ENCODE measurements at places on chromosomes 4 and X.

DNA sequence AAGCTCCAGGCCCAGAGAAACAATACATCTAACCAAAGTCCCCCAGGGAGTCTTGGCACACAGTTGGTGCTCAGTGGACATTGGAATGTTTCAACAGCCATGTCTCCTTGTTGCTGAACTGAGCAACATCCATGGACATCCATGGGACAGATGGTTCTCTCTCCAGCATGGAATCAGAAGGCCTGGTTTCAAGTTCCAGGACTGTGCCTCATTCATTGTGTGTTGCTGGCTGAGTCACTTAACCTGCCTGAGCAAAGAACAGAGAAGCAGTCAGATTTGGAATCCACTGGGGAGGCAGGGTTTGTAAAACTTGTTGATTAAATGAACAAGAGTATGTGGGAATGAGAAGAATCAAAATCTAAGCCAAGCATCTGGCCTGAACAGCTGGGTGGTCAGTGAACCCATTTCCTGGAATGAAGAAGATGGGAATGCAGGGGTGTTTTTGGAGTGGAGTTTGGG is 147.9 kb downstream of the CHIC2 start:
- no peak for DNase-seq

- no peak for DNase-seq
Measured at GRCh38 chrX:41001327-41001726, 83.9 kb upstream of the USP9X start.

GRCh38 chr4:71814433-71814832 is 30.6 kb upstream of the GC start:
- no peak for DNase-seq

DNA sequence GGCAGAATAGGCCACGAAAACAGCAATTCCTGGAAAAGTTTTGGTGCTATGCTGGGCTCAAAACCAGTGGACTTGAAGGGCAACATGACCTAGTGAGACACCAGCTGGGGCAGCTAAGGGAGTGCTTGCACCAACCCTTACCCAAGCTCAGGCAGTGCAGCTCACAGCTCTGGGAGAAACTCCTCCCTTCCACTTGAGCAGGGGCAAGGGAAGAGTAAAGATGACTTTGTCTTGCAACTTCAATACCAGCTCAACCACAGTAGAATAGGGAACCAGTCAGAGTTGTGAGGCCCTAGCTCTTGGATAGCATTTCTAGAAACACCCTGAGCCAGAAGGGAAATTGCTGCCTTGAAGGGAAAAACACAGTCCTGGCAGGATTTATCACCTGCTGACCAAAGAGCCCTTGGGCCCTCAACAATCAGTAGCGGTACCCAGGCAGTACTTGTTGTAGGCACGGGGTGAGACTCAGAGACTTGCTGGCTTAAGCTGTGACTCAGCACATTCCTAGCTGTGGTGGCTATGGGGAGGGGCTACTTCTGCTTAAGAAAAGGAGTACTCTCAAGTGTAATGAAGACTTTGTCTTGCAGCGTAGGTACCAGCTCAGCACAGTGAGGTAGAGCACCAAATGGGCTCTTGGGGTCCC is 19.7 kb upstream of the ABCG2 start:
- DNase-seq = no peak

DNA sequence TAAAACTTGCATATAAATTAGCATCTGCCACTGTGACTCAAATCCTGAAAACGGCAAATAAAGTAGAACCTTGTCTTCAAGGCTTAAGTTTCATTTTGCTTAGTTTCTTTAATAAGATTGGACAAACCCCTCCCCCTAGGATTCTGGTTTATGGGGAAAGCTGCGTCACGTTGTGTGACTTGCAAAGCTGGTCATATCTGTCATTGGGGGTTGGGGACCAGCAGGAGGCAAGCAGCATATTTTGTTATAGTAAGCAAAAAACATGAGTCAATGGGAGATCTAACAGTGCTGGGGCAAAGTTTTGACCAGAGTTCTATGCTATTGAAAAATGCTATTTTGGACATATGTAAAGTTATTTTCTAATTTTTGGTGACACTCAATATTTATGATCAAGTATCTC is 407.3 kb downstream of the PCDH18 start:
- no peak for DNase-seq

GRCh38 chr4:21544415-21544814 is 404.2 kb downstream of the KCNIP4 start:
- DNase-seq = no peak

GRCh38 chr4:150217192-150217591 is 138.9 kb downstream of the DCLK2 start:
- DNase-seq = no peak

GRCh38 chrX:102063445-102064074 is 61.9 kb upstream of the TCEAL2 start:
- no peak for DNase-seq

DNA sequence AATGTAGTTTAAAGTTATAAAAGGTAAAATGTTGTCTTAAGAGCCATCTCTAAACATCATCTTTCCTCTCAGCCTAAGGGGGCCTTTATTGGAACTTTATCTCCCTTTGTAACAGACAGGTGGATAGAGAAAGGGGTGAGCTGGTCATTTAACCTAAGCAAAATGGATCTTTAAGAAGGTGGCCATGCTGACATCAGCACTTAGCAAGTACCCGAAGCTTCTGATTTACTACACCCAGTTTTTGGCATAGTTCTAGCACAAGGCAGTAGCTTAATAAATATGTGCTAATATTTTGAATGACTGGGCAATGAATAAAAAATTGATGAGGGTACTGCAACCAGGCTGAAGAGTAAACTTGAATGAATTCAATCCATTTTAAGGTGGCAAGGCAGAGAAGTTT is 172.7 kb downstream of the GABRG1 start:
- DNase-seq = no peak

- DNase-seq = peak; percentile 38
Measured at GRCh38 chr4:145825255-145825654, 113.4 kb downstream of the ZNF827 start.

DNA sequence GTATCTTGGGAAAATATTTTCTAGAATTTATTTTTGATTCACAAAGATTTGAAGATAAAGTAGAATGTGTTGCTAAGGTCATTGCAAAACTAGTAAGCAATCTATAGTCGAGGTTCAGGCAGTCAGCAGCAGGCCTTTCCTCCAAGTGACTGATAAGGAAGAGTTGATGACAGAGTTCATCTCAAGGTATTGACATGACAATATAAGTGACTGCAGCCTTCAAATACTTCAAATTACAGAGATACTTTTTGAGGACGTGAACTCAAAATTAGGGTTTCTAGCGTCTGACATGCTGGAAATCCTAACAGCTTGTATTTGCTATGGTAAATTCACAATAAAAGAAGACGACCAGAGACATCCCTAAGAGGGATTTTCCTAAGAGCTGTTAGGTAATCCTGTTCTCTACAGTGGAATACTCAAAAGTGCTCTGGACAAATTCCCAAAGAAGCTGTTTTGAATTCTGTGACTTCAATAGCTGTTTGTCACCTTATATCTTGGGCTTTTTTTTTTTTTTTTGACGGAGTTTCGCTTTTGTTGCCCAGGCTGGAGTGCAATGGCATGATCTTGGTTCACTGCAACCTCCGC is 7.4 kb downstream of the ARHGAP10 start:
- no peak for DNase-seq

DNA sequence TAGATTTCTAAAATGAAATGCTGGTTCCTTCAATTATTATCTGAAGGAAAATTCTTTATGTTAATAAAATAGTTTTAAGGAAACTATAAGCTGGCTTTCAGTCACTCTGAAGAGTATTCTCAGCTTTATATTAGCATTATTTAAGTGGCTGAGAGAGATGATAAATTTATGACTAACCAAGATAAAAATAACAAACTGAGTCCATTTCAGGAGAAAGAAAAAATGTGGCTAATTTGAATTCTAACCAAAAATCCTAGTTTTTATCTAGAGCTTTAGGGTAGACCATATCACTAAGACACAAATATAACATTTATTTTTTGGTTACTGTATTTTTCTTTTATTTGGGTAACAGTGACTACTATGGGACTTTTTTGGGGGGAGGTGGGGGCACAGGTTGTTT is 59.4 kb upstream of the NAP1L5 start:
- no peak for DNase-seq

GRCh38 chr4:124390861-124391260 is 321.7 kb downstream of the ANKRD50 start:
- no peak for DNase-seq

GRCh38 chrX:66014556-66014955 is 25.3 kb downstream of the VSIG4 start:
- no peak for DNase-seq

DNA sequence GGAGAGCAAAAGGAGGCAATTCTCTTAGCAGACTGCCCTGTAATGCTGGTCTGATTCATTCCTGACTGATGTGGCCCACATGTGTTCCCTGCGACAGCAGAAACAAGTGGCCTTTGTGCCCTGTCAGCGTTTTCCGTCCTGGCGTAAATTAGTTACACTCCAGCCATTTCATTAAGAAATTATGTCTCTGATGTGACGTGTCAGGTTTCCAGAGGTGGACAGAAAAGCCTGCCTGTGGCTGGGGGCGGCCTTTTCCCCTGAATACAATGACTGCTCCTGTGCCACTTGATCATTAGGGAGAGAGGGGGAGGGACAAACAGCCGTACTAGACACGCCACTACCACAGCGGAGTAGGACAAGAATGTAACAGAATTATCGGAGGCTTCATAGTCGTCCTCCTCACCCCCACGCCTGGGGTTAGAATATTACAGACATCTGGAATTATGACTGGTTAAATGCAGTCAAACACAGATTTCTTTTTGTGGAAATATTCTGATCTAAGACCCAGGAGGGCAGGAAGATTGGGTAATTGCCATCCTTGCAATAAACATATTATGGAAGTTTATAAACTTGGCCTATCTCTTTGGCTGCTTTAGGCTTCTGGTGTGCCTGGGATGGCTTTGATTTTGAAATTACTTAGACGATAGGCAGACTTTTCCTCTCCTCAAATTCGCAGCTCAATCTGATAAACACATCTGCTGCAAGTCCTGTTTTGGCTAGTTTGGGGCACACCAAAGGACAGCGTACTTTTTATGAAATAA is 146.2 kb upstream of the BCOR start:
- no peak for DNase-seq

DNA sequence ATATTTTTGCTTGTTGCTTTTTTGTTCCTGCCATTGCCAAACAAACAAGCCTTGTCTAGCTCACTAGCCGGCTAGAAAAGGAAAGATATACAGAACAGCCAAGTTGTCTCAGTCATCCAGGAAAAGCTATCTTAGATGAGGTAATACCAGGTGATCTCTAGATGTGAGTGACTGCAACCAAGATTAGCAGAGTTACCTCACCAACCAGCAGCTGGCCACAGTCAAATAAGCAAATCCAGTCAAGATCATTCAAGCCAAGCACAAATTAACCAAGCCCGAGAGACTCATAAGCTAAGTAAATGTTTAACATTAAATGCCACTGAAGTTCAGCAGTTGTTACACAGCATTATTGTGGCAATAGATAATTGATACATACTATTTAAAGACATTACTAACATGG is 108.6 kb downstream of the CENPC start:
- no peak for DNase-seq

- no peak for DNase-seq
Measured at GRCh38 chr4:1293531-1293941, 3.8 kb downstream of the MAEA start.

- no peak for DNase-seq
Measured at GRCh38 chr4:59945277-59945676, 1254.8 kb upstream of the ADGRL3 start.

- peak; percentile 54 for DNase-seq
Measured at GRCh38 chrX:7147413-7147977, at the start of gene STS. Gene STS, plus strand, starts transcription at chrX:7147712. Its CDS starts 105,488 bp downstream, at chrX:7253200.

DNA sequence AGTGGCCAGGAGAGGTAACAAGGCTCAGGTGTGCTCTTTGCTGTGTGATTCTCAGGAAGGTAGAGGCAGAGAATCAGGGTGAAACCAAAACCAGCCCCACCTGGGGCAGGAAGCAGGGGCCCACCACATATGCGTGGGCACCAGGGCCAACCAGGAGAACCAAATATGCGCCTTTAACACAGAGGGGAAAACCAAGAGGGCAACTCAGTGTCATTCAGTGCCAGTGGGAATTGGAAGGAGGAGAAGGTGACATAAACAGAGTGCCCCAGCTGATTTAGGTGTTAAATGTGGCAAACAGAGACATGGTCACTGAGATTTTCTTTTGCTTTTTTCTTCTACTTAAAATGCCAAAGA is 106.8 kb upstream of the MAMLD1 start:
- DNase-seq = no peak

DNA sequence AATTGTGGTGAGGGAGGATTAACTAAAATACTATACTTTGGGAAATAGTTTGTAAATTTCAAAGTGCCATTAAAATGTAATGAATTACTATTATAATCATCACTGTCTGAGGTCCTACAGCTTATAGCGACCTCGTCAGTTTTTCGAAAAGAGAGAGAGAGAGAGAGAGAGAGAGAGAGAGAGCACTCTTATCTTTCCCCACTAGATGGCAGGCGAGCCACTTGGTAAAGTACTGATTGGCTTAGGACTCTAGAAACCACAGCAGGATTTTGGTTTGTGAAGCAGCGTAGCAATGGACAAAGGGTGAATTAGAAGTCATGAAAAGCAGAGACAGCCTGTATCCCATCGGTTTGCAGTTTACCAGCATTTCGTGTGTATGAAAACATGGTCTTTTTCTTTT is 52.5 kb downstream of the LINC00632 start:
- DNase-seq = peak; percentile 44

- no peak for DNase-seq
Measured at GRCh38 chrX:133171962-133172708, 46.0 kb downstream of the TFDP3 start.

GRCh38 chr4:110289601-110290100 is 91.2 kb upstream of the ELOVL6 start:
- no peak for DNase-seq

- no peak for DNase-seq
Measured at GRCh38 chrX:110698696-110699095, 96.9 kb downstream of the CHRDL1 start.

DNA sequence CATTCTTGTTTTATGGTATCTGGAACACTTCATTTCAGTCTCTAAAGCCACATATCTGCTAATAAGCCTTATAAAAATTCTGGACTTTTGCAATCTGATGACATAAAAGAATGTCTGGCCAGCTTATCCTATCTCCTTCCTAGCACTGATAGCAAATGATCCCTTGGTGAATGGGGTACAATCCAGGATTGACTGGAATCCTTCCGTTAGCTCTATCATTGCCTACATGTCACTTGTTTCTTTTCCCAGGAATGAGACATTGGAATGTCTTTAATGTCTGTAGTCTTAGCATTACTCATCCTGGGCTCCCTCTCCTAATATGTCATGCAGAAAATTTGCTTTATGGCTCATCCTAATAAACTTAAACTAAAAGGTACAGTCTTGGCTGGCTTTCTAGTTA is 14.8 kb upstream of the PABPC4L start:
- DNase-seq = no peak

DNA sequence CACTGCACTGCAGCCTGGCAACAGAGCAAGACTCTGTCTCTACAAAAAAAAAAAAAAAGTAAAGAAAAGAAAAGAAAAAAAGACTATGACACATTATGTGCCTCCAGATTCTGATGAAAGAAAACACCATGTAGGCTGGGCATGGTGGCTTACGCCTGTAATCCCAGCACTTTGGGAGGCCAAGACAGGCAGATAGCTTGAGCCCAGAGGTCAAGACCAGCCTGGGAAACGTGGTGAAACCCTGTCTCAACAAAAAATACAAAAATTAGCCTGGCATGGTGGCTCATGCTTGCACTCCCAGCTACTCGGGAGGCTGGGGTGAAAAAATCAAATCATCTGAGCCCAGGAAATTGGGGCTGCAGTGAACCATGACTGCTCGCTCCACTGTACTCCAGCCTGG is 19.4 kb downstream of the THOC2 start:
- no peak for DNase-seq

GRCh38 chrX:102604327-102604726 is 5.0 kb downstream of the ARMCX5 start:
- no peak for DNase-seq

GRCh38 chr4:73945674-73946449 is 36.0 kb downstream of the PF4 start:
- no peak for DNase-seq
